ENCODE measurements at places on chromosomes 2 and 18. TPM values are rescaled to one million over a fixed set of nuclear protein-coding genes. Genes with fewer than 3 reads are reported as not detected.

- no peak for DNase-seq
Observed at GRCh38 chr2:165811592-165812370, 17.7 kb upstream of the GALNT3 start.

GRCh38 chr2:224309176-224309575 lies 92.7 kb downstream of the FAM124B start:
- no peak for DNase-seq

GRCh38 chr2:620471-621302 lies 56.5 kb downstream of the TMEM18 start:
- DNase-seq = no peak

GRCh38 chr18:73594749-73595148 lies 552.9 kb downstream of the FBXO15 start:
- DNase-seq = no peak

GRCh38 chr2:119910566-119910965 lies 102.3 kb upstream of the EPB41L5 start:
- DNase-seq = no peak

DNA sequence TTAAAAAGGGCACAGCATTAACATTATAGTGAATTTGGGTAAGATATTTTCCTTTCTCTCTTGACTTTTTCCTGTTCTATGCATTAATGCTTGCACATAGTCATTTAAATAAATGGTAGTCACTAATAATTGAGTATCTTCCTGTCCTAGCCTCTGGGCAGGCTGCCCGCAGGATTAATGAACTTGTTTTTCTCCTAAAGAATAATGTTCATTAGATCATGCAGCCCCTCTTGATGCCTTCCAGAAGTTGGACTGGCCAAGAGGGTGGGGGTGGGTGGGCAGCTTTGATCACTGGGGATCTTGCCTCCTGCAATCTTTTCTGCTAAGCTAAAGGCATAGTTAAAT lies 514.5 kb upstream of the CDH2 start:
- DNase-seq = no peak

- no peak for DNase-seq
Observed at GRCh38 chr2:150255528-150255927, 231.9 kb downstream of the RND3 start.

DNA sequence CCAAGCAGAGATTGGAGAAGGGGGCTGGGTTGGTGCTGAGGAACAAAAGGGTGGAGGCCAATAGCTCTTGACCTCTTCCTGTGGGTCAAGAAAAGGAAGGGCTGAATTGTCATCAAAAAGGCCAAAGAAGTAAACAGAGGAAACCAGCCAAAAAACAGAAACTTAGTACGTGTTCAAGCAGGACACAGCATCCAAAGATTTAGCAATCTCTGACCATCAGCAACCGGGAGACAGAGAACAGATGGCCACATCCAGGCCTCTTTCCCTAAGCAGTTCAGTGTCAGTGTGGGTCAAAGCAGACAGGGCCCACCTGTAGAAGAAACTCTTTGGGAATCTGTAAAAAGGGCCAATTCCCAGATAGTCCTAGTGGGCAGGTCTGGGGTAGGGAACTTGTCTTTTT lies 2.9 kb downstream of the DNPEP start:
- DNase-seq = no peak

Gene DHX57
- 8.8 TPM for polyA plus RNA-seq

Gene MDH1B
- not detected for polyA plus RNA-seq

Gene COL3A1
- polyA plus RNA-seq = not detected

Measured in naive thymus-derived CD4-positive, alpha-beta T cell (primary cell).